ENCODE measurements at places on chromosomes 4 and X.
A peak's percentile ranks its signal among the peaks of the same experiment; 100 is the strongest.

DNA sequence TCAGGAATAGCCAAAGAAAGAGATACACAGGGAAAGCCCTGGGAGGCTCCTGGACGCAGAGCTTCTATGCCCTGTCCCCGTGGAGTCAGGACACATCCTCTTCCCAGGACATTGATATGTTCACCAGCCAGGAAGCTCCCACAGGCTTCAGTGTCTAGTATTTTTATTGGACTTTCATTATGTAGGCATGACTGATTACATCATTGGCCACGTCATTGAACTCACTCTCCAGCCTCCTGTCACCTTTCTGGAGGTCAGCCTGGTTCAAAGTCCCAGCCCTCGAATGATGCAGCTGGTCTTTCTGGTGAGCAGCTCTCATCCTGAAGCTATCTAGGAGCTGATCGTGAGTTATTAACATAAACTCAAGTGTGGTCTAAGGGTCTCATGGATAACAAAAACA is 104.1 kb downstream of the CPEB2 start:
- no peak for DNase-seq

- DNase-seq = peak; percentile 33
Measured at GRCh38 chr4:2413821-2414610, 4.4 kb downstream of the ZFYVE28 start.

GRCh38 chr4:87697945-87698344 is 47.9 kb downstream of the DMP1 start:
- DNase-seq = no peak

- no peak for DNase-seq
Measured at GRCh38 chr4:30856795-30857564, 136.8 kb downstream of the PCDH7 start.

- no peak for DNase-seq
Measured at GRCh38 chr4:113146876-113147358, 97.5 kb downstream of the ANK2 start.

DNA sequence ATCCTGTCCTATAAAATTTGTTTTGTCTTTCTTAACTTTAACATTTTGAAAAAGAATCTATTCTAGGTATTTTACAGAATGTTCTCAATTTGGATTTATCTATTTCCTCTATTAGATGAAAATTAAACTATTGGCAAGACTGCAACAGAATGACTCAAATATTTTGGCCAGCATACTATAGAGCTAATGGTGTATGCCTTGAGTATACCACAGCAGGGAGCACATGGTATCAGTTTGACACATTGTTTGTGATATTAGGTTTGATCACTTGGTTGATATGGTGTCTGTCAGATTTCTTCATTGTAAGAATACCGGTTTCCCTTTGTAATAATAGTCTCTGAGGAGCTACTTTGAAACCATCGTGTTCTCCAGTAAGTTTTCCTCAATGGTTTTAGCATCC is 87.8 kb upstream of the NPNT start:
- DNase-seq = no peak

- no peak for DNase-seq
Measured at GRCh38 chr4:187840814-187841213, 154.8 kb upstream of the ZFP42 start.

DNA sequence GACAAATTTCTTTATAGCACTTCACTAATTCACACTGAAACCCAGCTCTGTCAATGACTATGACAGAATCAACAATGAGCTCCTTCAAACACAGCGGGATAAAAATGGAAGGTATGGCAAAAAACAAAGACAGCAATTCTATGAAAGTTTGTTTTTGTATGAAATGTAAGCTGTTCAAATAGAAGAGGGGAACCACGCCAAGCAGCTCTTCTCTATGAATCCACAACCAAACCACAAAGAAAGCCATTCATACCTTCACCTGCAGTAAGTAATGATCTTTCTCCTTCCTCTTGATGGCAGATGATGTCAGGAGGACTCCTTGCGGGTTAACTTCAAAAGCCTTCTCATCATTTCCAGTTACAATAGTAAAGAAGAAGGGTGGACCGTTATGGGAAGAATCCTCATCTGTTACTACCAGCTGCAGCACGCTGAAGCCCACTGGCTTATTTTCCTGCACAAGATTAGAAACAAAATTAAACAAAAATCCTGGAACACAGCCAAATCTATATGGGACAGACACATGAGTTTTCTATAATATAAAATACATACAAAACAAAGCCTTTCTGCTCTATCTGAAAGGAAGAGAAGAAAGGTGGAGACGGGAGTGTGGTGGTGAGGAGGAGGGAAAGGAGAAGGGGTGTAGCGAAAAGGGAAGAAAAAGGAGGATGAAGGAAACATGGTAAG is 48.9 kb upstream of the MTNR1A start:
- no peak for DNase-seq

GRCh38 chr4:105461221-105461620 is 12.6 kb downstream of the PPA2 start:
- no peak for DNase-seq

GRCh38 chr4:37717576-37717975 is 31.4 kb upstream of the RELL1 start:
- DNase-seq = no peak

DNA sequence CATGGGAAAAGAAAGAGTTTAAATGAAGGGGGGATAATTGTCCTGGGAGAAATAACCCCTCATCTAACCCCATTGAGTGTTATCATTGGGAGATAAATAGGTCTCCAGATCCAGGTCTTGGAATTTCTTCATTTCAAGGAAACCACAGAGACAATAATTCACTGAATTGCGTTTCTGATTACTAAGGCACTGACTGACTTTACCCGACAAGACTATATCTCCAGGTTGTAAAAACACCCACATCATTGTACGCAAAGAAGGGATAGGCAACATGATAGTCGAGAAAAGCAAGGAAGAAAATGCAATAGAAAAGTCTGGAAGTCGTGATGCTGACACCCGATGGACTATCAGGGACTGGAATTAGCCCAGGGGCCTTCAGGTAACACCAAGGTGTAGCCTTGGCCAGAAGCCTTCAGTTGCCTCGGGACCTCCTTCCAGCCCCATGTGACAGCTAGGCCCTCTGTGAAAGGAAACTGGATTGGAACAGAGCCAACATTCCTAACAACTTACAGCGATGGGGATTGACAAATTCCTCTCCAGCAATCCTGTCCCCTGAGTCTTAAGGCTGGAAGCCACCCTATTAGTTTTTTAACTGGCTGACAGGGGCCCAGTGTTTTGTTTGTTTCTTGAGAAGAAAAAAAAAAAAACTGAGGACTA is 46.5 kb upstream of the RAB9B start:
- no peak for DNase-seq

- DNase-seq = no peak
Measured at GRCh38 chr4:27128443-27128842, 267.8 kb downstream of the STIM2 start.

- no peak for DNase-seq
Measured at GRCh38 chrX:100964362-100964761, 5.1 kb upstream of the ARL13A start.

All from stimulated activated CD4-positive, alpha-beta T cell treated with anti-CD3 and anti-CD28 coated beads, Interleukin-2, amount 100 ng/mL, for 24 hours (primary cell).